Vagina (tissue), 2 donors: ENCODE measurements at places on chromosomes 13 and 19.
A peak's percentile ranks its signal among the peaks of the same experiment; 100 is the strongest.

- DNase-seq: no peak
Observed at GRCh38 chr19:5132206-5132560, 163.3 kb downstream of the KDM4B start.

DNA sequence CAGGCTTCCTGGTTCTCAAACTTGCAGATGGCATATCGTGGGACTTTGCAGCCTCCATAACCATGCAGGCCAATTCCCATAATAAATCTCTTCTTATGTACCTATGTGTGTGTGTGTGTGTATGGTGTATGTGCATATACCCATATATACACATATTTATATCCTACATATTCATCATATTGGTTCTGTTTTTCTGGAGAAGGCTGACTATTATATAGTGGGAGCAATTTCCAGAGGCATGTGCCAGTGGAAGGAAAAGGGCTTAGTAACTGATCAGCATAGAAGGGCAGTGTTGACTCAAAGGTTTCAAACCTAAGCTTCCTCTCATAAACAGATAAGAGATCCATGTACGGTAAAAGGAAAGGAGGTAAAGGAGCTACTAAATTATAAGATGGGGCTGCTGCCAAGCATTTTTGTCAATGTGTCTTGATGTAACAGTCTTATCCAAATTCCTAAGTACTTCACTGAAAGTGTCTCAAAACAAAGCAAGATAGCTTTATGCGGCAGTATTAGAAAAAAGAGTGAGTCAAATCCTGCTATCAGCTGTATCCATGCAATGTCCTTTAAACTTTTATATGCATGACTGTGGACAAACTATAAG, 432.1 kb downstream of the TBC1D4 start:
- no peak for DNase-seq

- no peak for DNase-seq
Observed at GRCh38 chr13:95235974-95236373, 65.3 kb downstream of the ABCC4 start.

GRCh38 chr19:41707502-41707812, 969 bp upstream of the CEACAM5 start:
- no peak for DNase-seq

DNA sequence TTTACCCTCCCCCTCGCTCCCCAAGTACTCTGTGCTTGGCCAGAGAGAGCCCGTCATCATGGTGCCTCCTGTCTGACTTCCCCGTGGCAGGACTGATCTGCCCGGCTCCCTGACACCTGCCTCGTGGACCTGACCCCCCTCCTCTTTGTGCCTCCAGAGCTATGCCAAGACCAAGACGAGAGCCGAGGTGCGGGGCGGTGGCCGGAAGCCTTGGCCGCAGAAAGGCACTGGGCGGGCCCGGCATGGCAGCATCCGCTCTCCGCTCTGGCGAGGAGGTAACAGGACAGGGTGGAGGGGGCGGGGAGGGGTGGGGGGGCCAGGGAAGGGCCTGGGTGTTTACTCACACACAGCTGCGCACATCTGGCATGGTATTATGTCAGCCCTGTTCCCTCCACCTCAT, 4.5 kb downstream of the MRPL4 start:
- DNase-seq: no peak

- no peak for DNase-seq
Observed at GRCh38 chr13:48448959-48449614, 36.2 kb upstream of the LPAR6 start.

GRCh38 chr13:44312834-44313551, 60.6 kb upstream of the SERP2 start:
- DNase-seq: peak; percentile 32

GRCh38 chr13:30022256-30022655, 171.8 kb upstream of the UBL3 start:
- DNase-seq: no peak

GRCh38 chr13:91196958-91197357, 150.5 kb upstream of the MIR17HG start:
- no peak for DNase-seq

DNA sequence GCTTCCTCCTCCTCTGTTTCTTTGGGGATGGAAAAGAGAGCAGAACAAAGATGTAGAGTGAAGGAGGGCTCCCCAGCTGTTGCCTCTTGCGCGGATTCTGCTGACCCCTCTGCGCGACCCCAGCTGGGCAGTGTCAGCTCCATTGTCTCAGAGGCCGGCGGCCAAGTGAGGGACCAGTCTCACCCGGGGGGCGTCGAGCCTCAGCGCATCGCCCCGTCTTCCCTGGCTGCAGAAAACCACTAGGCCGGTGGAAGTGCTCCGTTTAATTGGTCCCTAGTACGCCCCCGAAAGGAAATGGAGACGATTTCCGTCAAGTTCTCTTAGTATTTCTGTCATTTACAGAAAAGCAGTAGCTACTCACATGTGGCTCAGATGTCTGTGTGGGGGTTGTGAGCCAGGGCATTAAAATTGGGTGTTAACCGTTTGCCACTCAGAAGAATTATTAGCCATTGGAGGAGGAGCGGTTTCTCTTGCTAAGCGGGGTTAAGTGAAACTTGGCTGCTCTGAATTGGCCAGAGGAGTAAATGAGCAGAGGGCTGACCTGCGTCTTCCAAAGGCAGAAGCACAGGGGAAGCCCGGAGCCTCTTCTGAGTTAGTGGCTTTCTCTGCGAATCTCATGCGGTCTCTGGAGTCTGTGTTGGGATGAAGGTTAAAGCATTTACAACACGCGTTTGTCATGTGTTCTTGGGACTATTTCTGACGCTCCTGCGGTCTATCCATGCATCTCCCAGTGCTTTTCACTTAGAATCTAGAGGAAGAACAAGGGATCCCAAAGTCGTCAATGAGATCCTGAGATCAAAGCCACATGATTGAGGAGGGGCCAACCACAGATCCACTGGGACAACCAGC, 132.8 kb upstream of the MYO16 start:
- no peak for DNase-seq

GRCh38 chr19:2018752-2019151, 3.2 kb upstream of the BTBD2 start:
- no peak for DNase-seq

- peak; percentile 96 for DNase-seq
Observed at GRCh38 chr19:36573020-36573894, at the start of gene ZNF529. Gene ZNF529, minus strand, starts transcription at chr19:36573292. Its CDS starts 946 bp downstream, at chr19:36572346.

DNA sequence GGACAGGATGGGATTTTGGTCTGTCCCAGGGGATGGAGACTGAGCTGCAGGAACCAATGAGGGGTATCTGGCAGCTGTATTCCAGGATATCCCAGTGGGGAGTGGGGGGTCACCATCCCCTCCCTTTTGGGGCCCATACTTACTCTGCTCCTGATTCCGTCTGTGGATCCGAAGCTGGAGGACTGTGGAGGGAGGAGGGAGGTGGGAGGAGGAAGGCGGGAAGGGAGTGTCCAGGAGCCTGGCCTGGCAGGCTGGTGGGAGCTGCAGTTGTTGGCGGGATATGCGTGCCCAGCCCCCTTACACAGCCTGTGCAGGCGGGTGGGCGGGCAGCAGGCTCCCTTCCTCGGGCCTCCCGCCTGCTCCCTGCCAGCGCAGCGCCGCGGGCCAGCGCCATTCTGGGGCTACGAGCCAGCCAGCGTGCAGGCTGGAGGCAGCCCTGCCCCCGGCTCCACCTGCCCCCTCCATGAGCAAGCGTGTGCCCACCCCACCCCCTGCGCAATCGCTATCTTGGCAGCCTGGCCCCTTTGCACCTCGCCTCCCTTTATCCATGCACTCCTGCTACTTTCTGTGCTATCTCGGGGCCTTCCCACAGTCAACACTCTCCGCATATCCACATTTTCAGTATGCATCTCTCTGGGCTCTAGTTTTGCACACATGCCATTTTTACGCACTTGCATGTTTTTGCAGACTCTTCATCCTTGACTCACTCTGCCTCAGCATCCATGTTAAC, 2.8 kb downstream of the MAMSTR start:
- DNase-seq: no peak

GRCh38 chr13:51612867-51613266, 28.6 kb downstream of the WDFY2 start:
- DNase-seq: no peak

- DNase-seq: no peak
Observed at GRCh38 chr13:113598081-113598410, 13.5 kb downstream of the TFDP1 start.

GRCh38 chr19:38360351-38360750, 14.0 kb upstream of the PSMD8 start:
- DNase-seq: no peak

GRCh38 chr13:44867825-44868224, 121.4 kb downstream of the NUFIP1 start:
- no peak for DNase-seq

- DNase-seq: no peak
Observed at GRCh38 chr19:13849991-13850909, 26.7 kb upstream of the NANOS3 start.

DNA sequence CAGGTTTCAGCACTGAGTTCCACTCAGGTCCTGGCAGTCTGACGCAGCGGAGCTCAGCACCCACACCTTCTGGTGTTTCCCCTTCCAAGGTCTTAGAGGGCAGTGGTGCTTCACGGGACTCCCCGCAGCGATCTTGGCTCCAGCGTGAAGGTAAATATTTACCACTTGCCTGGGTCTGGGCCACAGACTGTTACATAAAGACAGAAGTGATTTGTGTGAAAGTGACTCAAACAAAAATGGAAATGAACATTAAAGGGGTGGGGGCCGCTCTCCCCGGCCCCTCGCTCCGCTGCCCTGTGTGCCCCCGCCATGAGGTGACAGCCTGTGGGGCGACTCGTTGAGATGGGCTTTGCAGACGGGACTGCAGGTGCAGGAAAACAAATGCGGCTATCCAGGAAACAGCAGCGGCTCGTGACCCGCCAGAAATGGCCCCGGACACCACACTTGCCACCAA, 55.0 kb downstream of the GGACT start:
- peak; percentile 49 for DNase-seq

GRCh38 chr19:47231215-47232054, 436 bp upstream of the BBC3 start:
- peak; percentile 93 for DNase-seq

- no peak for DNase-seq
Observed at GRCh38 chr13:97885641-97886040, 67.8 kb upstream of the IPO5 start.

DNA sequence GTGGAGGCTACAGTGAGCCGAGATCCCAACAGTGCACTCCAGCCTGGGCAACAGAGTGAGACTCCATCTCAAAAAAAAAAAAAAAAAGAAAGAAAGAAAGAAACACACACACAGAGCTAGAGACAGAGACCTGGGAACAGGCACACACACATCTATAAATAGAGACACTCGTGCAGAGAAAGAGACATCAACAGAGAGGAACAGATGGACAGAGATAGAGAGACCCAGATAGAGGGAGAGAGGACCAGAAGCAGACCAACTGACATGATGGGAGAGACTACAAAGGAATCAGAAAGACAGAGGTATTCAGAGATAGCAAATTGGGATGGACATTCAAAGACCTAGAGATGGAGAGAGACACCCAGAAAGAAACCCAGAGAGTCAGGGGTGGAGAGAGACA, 2.1 kb upstream of the CA11 start:
- DNase-seq: no peak

- no peak for DNase-seq
Observed at GRCh38 chr19:33293255-33294057, 8.9 kb downstream of the CEBPA start.

DNA sequence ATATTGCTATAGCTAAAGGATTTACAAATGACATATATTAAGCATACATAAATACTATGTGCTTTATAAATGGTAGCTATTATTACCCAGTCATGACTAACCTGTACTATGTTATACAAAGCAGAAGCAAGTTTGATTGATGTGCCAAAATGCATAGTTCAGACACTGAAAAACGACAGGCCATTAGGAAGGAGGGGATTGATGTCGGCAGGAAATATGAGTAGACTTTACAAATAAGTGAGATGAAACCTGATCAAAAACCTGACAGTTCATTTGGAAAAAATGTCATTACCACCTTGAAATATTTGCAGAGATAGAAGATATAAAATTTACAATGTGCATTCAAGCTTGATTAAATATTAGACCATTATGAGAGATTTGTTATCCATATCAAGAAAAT, 38.8 kb upstream of the TPP2 start:
- DNase-seq: no peak

DNA sequence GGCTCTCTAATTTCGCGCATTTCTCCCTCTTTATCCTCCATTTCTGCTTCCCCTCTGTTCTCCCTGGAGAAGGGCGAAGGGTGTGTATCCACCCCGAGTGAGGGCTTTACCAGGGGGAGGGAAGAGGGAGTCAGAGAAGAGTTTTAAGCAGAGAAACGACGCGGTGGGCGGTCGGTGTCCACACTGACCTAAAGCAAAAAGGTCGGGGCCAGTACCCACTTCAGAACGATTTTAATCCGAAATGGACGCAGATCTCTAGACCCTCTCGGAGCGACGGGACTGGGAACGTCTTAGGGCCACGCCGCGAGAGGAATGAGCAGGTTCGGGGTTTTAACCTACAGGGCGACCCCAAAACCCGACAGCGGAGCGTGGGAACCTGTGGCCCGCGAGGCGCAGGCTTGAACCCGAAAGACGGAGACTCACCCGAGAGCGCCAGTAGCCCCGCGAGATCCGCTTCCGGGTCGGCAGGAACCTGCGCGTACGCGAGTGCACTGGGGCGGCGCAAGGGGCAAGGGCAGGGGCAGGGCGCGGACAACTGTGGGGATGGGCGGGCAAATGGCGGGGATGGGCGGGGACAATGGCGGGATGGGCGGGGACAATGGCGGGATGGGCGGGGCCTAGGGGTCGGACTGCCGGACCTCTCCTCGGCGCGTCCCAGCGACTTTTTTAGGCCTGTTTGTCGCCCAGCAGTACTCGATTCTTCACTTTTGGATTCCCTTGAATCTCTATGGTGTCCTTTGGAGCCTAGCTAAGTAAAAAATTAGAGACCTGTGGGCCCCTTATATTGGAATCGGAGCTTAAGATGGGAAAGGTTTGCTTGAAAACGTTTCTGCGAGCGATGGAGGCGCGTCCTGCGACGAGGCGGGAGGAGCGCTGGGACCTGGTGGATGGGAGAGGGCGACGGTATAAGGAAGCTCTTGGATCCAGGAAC, at the start of gene ZNF677:
Gene ZNF677, minus strand, starts transcription at position 463 of the 931 bp plus-strand sequence. CDS start 3,323 bp downstream, outside the sequence.
- DNase-seq: peak; percentile 87

DNA sequence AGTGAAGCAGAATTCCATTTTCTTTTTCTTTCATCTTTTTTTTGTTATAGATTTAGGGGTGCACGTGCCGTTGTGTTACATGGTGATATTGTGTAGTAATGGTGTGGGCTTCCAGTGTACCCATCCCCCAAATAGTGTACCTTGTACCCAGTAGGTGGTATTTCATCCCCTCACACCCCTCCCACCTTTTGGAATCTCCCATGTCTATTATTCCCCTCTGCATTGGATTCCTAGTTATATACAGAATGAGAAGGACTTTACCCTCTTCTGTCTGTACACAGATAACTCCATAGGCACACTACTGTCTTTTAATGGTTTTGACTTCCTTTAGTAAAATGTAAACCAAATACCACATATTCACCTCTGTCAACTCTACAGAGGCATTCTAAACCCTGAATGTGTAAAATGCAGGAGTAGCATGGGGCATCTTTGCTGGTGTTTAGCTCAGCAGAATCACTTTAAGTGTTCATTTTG, 28.0 kb downstream of the FRY start:
- no peak for DNase-seq

- DNase-seq: no peak
Observed at GRCh38 chr19:58154287-58154678, 3.7 kb upstream of the ZNF329 start.
